DMS53 (cell line): ENCODE measurements at places on chromosomes 16 and 17.

DNA sequence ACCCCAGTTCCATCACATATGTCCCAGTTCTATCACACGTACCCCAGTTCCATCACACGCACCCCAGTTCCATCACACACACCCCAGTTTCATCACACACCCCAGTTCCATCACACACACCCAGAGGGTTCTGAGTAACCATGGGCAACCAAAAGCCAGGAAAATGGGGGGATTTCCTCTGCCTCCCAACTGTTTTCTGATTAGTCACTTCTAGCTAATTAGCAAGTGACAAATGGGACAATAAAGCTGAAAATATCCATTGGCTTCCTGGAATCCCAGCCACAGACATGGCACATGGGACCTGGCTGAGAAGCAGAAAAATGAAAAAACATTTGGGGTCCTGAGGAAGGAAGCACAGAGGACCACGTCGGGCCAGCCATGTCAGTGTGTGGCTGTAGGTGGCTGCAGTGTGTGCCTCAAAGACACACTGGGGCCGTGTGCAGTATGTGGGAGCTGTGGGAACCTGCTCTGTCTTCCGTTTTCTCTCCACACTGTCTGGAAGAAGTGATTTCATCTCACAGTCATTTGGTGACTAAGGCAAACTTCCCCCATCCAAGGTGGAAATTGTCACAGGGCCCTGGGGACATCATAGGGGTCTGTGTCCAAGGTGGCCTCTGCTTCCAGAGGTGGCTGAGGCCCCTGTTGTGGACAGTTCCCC is 106.7 kb downstream of the CMIP start:
- DNase-seq = no peak

DNA sequence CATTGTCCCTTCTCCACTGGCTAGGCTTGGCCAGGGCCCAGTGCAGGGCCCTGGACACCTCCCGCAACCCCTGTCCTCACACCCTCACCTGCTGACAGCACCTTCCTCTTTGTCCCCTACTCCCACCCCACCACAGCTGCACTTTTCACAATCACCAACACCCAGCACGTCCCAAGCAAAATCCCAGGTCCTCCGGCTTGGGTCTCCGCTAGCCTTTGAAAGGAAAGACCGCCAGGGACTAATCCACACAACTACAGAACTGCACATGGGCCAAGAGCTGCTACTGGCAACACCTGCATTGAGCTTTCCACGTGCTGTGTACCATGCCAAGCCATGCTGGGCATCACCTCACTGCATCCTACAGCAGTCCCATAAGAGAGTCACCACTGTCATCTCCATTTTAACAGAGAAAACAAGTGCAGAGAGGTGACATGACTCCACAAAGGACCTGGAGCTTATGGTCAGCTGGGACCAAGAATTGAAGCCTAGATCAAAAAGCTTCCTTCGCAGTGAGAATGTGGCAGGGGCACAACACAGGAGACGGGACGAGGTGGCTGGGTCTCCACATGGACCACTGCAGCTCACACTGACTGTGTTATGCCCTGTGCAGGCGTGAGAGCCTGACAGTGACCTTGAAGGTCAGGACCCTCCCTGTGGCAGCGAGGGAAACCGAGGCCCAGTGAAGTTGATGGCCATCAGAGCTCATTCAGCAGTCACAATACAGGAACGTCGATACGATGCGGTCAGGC is 22.5 kb downstream of the FBXO31 start:
- no peak for DNase-seq

DNA sequence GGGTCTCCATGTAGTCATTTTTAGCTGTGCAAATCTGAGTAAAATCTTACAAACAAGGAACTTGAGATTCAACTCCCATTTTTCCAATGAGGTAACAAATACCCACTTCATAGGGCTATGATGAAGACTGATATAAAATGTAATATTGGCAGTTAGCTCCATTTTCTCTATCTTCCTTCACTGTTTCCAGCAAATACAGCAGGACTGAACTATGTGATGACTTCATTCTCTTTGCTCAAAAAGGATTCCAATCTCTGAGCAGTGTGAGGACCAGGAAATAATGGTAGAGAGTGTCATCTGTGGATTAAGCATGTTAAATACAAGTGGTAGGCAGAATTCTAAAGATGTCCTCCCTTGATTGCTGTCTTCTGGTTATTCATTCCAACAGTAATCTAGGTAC is 18.3 kb downstream of the RND2 start:
- no peak for DNase-seq

GRCh38 chr17:61411261-61412142 is 11.9 kb downstream of the TBX2 start:
- DNase-seq = peak; percentile 84

DNA sequence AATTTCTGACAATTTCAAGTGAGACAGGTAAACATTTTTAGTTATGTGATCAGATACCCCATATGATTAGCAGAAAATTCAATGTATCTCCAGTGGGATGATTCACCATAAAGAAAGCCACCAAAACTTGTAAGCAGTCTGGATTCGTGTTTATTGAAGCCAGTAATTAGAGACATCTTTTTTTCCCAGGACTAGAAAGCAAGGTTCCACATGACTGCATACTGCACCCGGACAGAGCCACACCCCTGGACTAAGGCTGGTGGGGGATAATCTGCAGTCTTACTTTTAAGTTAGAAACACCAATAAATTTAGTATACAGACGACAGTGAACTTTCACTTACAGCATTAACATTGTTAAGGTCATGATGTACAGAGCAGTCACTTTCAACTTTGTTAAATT is 24.2 kb upstream of the CMTM4 start:
- DNase-seq = no peak

- DNase-seq = peak; percentile 56
Measured at GRCh38 chr17:76735586-76736348, 1.4 kb downstream of the SRSF2 start.

DNA sequence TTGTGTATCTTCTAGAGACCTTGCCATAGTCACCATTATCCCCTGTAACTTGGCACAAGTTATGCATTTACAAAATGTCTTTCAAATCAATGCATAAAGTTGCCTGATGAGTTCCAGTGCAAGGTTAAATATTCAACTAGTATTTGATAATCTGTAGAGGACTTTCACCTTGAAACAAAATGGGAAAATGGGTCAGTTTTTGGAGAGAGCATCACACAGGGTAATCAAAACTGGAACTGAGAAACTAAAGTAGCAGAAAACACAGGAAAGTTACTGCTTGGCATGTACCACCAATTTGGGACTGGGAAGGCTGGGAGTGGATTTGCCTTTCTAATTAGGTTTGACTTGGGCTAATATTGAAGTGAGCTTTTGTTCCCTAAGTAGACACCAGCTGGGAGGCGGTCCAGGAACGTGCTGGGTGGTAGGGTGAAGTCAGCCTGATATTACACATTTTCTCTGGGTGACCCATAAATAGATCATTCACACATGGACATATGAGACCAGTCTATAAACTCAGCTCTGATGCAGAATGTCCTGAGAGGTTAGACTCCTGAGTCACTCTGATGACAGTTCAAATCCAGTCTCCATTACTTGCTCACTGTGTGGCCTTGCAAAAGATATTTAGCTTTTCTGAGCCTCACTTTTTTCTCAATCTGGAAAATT is 152.3 kb downstream of the PCTP start:
- DNase-seq = no peak

- no peak for DNase-seq
Measured at GRCh38 chr17:246226-246625, 64.8 kb upstream of the DOC2B start.

DNA sequence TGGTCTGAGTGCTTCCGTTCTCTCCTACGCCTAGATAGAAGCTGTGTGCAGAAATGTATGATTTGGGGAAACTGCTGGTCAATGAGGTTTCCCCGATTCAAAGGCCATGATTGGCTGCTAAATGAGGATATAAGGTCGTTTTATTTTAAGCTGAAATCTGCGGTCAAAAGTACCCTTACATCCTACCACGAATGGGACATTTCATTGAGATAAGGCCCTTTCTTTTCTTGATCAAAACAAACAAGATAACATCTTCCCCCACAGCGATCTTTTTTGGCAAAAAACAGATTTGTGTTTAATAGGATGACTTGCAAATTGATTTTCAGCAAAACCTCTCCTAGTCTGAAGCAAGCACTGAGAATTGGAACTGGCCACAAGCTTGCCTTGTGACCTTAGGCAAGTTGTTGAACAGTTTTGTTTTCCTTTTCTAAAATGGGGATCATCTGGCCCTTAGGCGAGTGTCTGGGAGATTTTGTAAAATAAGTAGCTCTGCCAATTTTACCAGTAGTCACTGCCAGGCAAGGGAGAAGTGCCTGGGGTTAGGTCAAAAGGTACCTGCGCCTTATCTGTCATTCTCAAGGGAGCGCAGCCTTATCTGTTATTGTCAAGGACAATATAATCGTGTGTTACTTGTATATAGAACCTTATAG is 635 bp downstream of the SCPEP1 start:
- peak; percentile 23 for DNase-seq

GRCh38 chr16:81482329-81483063 is 37.9 kb downstream of the CMIP start:
- DNase-seq = no peak

- peak; percentile 15 for DNase-seq
Measured at GRCh38 chr17:39612291-39612894, 4.7 kb upstream of the NEUROD2 start.

DNA sequence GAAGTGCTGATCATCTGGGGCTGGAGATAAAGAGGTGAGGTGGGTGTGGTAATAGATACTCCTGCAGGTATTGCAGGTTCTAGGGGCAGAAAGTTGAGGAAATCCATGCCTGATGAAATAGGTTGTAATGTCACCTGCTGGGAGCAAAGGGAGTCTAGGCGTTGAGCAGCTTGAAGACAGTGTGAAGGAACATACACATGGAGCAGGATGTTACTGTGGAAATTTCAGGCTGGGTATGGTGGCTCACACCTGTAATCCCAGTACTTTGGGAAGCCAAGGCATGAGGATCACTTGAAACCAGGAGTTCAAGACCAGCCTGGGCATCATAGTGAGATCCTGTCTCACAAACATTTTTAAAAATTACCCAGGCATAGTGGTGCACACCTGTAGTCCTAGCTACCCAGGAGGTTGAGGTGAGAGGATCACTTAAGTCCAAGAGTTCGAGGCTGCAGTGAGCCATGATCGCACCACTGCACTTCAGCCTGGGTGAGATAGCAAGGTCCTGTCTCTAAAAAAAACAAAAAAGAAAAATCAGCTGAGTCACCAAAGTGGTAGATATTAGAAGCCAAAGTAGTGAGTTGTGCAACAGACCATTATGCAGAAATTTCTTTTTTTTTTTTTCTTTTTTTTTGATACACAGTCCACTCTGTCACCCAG is 9.1 kb upstream of the CRYBA1 start:
- DNase-seq = peak; percentile 9

- no peak for DNase-seq
Measured at GRCh38 chr16:50428116-50428515, 59.3 kb upstream of the BRD7 start.

DNA sequence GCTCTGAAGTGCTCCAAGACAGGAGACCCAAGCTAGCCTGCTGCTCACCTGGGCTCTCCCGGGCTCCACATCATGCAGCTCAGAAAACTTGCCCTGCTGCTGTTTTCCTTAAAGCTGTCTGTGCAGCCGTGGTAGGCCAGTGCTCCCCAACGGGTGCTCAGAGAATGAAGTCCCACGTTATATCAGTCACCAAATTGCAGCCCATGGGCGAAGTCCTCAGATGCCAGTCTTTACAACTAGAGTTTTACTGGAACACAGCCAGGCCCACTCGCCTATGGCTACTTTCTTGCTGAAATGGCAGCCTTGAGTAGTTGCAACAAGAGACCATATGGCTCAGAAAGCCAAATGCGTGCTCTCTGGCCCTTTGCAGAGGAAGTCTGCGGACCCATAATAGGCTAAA is 6.3 kb downstream of the CREBBP start:
- DNase-seq = no peak

DNA sequence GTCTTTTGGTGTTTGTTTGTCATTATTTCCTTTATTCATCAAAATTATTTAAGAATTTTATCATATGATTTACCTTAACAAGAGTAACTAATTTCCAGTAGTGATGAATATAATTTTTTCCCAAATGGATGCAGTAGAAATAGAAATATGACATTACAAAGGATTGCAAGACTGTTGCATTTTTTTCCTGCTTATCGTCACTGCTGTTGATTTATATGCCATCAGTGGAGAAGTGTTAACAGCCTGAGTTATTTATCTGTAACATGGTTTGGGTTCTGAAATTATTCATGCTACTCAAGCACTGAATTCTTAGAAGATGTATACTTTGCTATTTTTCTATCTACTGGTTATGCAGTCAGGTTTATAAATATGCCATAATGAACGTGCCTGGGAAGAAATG is 68.6 kb downstream of the TMEM100 start:
- DNase-seq = no peak

DNA sequence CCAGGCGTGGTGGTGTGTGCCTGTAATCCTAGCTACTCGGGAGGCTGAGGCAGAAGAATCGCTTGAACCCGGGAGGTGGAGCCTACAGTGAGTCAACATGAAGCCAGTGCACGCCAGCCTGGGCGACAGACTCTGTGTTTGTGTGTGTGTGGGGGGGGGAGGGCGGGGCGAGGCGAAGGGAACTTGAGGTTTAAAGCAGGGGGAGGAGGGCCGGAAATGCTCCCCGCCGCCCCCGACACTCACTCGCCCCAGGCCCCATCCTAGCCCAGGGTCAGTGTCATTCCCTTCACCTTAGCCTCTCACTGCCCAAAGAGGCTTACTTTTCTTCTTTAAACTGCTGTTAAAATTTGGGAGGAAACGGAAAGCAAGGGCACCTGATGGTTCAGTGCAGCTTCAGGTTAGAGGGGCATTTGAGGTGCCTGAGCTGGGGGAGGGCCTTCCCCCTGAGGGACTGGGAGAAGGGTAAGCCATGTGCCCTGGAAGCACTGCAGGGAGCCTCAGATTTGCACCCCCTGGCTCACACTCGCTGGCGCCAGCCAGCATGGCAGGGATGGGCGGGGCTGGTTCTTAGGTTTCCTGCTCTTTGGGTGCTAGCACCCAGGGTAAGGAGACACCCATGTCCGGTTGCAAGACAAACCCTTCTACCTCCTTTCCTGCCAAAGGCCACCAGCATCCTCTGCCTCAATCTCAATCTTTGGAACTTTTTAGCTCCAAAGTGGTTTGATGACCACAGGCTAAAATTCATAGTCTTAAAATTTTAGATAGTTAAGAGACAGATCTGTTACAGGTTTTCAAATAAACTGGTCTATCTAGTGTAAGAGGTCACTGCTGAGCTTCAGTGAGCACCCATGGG is 2.2 kb upstream of the LIMD2 start:
- no peak for DNase-seq

DNA sequence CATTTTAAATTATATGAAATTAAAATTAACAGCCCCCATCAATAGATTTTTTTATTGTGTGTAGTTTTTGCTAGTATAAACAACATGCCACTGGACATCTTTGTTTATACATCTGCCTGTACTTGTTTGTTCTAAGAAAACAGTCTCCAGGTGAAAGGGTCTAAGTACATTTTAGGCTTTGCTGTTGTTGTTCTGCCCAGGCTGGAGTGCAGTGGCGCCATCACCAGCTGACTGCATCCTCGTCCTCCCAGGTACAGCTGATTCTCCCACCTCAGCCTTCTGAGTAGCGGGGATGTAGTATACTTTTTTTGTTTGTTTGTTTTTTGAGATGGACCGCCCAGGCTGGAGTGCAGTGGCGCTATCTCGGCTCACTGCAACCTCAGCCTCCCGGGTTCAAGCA is 25.5 kb downstream of the C17orf58 start:
- DNase-seq = peak; percentile 80
